ENCODE measurements at places on chromosomes 1 and 21.
A peak's percentile ranks its signal among the peaks of the same experiment; 100 is the strongest.

DNA sequence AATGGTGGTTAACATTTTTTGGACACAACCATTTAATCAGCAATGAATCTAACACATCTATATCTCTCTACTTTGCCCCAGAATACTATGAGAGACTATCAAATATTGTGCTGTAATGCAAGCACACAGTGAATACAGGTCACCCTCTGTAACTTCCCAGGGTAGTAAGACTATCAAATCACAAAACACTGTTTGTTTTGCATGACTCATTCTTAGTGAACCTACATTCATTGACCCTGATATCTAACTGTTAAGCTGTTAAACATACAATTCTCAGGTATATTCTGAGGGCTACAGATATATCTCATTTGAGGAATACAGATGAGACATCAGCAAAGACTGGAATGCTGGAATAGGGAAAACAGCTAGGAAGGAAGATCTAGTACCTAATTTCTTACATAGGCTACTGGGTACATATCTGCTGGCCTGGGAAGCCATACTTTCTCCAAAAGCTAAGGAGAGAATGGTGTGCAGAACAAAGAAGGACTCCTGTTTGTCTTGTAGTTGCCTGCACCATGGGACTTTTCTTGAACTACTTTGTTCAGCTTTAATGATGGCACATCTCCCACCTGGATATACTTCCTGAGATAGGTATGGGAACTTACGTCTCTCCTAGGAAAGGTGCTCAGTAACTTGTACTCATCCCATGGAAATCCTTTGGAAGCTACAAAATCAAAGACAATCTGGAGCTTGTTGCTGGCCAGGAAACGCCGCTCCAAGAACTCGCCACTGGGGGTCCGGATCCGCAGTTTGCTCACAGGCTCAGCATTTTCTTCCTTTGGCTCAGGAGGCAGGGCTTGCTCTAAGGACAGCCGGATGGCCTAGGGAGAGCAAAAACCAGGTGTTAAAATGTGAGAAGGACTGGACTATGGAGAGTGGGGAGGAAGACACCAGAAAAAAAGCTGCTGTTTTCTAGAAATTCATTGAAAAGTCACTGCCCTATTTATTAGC is 51.9 kb upstream of the DMRTA2 start:
- DNase-seq: peak; percentile 7

DNA sequence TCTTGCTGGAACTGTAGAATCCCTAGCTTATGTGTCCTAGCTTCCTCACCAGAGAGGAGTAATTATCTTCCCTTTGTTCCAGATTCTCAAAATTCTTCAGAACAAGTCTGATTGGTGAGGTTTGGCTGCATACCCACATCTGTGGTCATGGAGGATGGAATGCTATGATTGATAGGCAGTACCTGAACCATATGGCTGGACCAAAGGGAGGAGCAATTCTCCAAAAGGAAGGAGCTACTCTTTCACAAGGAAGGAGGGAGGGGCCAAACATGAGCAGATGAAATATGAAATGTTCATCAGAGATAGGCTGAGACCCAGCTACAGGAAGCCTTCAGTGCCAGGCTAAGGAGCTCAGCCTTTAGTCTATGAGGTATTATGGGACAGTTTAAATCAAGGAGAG is 5.0 kb upstream of the RNF19B start:
- DNase-seq: no peak

DNA sequence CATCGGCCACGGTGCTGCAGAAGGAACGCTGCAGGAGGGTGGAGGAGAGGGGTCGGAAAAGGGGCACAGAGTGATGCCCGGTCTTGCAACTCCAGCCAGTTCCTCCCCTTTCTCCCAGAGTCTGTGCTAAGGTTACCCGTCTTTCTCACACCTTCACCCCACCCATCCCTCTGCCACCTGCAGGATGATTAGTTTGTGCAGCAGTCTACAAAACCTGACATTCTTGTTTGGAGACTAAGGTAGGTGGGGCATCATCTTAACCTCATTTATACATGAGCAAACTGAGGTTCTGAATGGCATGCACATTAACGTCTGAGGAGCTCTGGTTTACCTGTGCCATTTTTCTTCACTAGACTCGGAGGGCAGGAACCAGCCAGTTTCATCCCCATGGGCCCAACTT is 232.3 kb downstream of the GRIK3 start:
- no peak for DNase-seq

DNA sequence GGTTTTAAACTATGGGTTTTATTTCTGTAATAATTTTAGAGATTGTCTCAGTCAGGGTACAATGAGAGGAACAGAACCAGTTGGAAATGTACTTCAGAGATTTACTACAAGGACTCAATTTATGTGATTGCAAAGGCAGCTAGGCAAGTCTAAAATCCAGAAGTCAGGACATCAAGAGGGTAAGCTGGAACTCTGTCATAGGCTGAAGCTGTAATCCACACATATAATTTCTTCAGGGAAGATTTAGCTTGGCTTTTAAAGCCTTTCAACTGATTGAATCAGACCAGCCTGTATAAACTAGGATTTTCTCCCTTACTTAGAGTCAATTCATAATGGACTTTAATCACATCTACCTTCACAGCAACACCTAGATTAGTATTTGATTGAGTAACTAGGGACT is 24.3 kb upstream of the LELP1 start:
- DNase-seq: no peak

- DNase-seq: no peak
These were observed 173 bp downstream of the FABP3 start for GRCh38 chr1:31372751-31373055.

DNA sequence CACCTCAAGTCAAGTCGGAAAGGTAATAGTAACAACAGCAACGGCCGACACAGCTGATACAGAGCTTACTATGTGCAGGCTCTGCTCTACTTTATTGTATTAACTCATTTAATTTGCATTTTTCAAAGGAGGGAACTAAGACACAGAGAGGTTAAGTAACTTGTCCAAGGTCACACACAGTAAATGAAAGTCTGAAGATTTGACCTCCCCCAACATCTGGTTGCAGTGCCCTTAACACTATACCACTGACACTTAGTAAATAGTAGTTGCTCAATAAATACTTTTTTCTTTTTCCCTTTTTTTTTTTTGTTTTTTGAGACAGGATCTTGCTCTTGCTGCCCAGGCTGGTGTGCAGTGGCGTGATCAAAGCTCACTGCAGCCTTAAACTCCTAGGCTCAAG is 39.2 kb downstream of the RAP1GAP start:
- no peak for DNase-seq

DNA sequence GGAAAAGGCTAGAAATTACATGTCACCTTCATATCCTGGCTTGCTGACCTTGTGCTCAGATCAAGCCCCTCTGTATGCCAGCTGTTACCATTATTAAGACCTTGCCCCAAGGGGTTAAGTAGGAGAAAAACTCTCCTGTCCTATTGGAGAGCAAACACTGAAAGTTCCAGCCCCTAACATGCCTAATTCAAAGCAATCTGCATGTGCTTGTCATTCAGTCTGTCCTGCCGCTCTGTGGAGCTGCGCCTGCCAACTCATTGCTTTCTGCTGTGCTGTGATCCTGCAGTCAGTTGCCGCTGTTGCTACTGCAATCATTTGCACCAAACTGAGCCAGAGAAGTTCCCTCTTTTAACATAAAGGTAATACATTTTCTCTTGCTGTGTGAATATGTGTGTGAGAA is 113.4 kb downstream of the DISP1 start:
- no peak for DNase-seq

DNA sequence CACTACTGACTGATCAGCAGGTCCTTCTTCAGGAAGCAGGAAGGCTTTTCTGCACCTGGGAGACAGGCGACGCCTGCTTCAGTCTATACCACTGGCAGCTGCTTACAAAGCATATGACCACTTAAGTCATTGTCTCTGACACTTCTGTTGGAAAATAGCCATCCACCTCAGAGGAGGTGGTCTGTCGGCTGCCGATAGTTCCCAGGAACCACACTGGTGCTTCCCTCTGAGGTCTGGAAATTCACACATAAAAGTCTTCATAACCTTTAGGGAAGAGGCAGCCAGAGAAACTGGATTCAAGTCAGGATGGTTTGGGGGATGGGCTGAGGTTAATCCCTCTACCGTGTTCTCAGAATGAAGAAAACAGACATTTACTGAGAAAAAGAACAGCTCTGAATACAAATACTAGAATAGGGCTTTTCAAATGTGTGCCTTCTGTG is 15.6 kb upstream of the SRP9 start:
- peak; percentile 49 for DNase-seq

DNA sequence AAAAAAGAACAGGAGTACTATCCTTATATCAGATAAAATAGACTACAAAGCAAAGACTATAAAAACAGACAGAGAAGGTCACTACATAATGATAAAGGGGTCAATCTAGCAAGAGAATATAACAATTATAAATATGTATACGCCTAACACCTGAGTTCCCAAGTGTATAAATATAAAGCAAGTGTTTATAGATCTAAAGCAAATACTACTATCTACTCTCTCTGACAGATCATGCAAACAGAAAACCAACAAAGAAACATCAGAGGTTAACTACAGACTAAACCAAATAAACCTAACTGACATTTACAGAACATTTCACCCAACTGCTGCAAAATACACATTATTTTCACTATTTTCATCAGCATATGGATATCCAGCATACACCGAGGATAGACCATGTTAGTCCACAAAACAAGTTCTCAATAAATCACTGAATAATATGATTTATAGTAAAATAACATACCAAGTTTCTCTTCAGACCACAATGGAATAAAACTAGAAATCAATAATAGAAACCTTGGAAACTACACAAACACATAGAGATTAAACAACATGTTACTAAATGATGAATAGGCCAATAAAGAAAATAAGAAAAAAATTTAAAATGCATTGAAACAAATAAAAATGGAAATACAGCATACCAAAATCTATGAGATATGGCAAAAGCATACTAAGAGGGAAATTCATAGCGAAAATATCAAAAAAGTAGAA is 22.7 kb downstream of the UCHL5 start:
- no peak for DNase-seq

GRCh38 chr1:115222616-115223402 is 115.2 kb downstream of the NGF start:
- DNase-seq: no peak

- no peak for DNase-seq
These were observed 19.0 kb downstream of the DLGAP3 start for GRCh38 chr1:34910425-34910824.

GRCh38 chr1:27400082-27400962 is 7.9 kb downstream of the GPR3 start:
- no peak for DNase-seq

- no peak for DNase-seq
These were observed 20.7 kb upstream of the MFSD2A start for GRCh38 chr1:39933956-39934941.

- DNase-seq: no peak
These were observed 6.6 kb downstream of the MR1 start for GRCh38 chr1:181040284-181040865.

GRCh38 chr1:206634365-206635079 is 814 bp upstream of the DYRK3 start:
- peak; percentile 90 for DNase-seq

GRCh38 chr1:4600615-4601460 is 53.6 kb upstream of the AJAP1 start:
- DNase-seq: no peak

DNA sequence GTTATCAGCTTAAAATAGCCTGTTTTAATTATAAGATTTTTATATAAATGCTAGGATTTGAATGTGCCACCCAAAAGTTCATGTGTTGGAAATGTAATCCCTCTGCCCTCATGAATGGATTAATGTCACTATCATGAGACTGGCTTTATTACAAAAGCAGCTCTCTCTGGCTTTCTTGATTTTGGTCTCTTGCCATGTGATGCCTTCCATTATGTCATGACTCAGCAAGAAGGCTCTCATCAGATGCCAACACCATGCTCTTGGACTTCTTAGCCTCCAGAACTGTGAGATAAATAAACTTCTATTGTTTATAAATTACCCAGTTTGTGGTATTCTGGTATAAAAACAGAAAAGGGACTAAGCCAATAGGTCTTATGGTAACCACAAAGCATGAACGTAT is 6.9 kb upstream of the PRSS38 start:
- no peak for DNase-seq

GRCh38 chr1:183891158-183891856 is 86.4 kb downstream of the RGL1 start:
- DNase-seq: no peak

DNA sequence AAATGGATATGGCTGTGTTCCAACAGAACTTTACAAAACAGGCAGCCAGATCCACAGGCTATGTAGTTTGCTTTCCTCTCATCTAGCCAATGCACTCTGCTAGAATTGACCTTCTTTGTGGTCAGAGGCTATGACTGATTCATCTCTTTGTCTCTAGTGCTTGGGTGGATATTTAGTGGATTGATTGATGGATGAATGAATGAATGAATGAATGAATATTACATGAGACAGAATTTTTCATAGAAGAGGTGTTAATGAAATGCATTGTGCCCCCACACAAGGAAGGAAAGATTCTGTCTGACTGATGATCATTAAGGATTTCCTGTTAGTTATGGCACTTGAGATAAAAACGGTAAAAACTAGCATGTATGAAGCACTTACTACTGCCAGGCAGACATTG is 50.5 kb upstream of the ZYG11A start:
- DNase-seq: no peak

GRCh38 chr1:997993-998744 is 1.7 kb downstream of the HES4 start:
- no peak for DNase-seq

DNA sequence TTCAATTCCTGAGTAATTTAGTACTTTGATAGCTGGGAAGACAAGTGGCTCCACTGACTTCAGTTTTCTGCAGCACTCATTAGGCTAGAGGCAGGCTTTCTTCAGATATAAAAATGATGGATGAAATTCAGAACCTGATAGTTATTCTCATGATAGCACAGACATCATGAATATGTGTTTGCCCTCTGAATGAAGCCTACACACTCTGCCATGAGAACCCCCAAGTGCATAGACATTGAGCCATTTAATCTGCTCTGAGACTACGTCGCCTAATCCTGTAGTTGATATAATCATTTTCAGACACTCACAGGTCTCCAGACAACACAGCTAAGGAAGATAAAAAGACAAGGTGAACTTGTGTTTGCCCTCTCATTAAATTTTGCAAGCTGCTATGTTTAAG is 566.1 kb downstream of the AMY1C start:
- no peak for DNase-seq

DNA sequence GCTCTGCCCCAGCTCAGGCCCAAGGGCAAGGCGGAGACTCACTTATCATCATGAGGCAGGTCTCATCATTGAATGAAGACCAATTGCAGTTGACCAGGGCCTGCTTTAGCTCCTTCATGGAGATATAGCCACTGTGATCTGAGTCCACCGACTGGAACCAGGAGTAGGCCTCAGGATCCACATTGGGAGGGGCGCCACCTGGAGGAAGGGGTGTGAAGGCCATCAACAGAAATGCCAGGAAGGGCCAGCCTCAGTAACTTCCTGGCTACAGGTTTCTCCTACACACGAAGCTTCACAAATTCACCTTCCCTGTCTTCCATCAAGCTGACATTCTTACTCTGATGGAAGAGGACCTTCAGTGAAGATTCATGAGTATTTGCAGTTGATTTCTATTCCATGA is 11.6 kb downstream of the PEF1 start:
- DNase-seq: no peak

DNA sequence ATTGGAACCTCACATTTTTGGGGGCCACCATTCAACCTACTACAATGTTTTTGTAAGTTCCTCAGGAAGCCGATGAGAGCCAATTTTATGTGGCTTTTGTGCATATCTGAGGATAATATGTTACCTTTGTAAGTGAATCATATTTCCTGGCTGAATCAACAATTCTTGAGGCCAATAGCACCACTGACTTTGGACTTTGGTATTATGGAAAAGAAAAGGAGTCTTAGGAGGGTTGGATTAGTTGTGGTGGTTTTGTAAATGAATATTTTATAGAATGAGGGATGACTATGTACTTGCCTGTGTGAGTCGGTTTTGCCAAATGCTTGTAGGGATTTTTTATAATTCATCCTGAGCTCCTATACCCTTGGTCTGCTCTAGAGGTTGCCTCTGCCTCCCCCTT is 181.5 kb upstream of the HMGB4 start:
- DNase-seq: no peak

All from NCI-H345 (cell line).